Neural progenitor cell (in vitro differentiated cells): ENCODE measurements at places on chromosomes 4 and X.
A peak's percentile ranks its signal among the peaks of the same experiment; 100 is the strongest.

DNA sequence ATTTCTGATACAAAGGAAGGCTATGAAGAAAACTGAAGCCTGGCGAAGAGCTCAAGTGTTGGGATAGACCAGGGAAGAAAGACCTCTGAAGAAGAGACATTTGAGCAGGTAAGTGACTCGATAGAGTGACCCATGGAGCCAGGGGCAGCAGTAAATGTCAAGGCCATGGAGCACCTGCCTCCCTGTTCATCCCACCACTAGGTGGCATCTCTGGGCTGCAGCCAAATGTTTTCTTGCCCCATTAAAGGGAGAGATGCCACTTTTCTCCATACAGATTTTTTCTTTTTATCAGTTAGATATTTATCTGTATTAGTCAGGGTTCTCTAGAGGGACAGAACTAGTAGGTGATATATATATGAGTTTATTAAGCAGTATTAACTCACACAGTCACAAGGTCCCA, 4.9 kb upstream of the ZNF81 start:
- peak; percentile 28 for DNase-seq

DNA sequence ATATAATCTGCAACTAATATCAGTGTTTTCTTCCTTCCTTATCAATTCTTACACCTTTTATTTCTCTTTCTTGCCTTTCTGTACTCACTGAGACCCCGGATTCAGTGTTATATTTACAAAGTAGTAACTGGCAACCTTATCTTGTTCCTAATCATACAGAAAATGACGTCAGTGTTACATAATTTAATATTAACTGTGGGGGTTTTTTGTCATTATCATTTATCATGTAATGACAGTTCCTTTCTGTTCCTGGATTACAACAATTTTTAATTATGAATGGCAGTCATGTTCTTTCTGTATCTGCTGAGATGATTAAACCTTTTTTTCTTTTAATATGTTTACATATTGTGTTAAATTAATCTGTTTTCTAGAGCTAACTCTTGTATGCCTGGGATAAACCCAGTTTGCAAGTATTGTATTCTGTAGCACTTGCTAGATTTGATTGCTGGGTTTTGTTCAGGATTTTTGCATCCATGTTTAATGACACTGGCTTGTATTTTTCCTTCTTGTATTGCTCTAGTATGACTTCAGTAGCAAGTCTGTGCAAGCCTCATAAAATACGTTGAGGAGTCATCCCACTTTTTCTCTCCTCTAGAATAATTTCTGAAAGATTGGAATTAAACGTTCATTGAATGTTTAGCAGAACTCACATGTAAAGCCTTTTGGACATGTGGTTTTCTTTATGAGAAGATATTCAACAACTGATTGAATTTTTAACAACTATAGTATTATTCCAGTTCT, 10.4 kb upstream of the HSPA4L start:
- DNase-seq: no peak

DNA sequence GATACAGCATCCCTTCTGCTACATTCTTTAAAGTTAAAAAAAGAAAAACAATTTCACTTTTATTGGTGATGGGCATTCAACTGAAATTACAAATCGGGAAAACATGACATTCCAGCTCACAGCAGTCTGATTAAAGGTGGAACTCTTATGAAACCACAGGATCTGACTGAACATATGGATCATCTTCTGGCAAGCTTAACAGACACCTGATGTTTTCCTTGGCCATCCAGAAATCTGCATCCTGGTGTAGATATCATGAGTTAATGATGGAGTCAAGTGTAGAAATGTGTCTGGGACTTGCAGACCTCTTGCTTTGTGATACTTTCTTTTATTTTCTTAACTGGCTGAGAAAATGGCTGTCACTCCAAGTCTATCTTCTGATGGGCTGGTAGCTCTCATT, 167.9 kb downstream of the CBR4 start:
- DNase-seq: no peak

- DNase-seq: no peak
Measured at GRCh38 chr4:113404167-113404571, 354.7 kb downstream of the ANK2 start.

DNA sequence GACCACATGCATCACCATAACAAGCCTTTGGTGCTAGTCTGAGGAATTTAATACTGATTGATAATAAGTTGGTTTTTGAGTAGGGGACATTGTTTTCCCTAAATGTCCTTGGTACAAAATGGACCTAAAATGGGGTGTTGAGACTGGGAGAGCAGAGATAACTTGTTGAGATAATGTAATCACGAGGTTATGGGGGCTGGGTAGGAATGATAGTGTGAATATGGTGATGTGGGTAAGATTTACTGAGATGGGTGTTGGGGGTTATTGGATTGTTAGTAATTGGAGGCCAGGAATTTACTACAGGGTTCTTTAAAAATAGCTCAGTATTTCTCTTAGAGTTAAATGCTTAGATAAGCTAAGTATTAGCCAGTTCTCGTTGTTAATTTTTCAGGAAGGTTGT, 3.9 kb downstream of the BMP2K start:
- DNase-seq: no peak

GRCh38 chr4:123522646-123523045, 126.1 kb downstream of the SPRY1 start:
- no peak for DNase-seq

DNA sequence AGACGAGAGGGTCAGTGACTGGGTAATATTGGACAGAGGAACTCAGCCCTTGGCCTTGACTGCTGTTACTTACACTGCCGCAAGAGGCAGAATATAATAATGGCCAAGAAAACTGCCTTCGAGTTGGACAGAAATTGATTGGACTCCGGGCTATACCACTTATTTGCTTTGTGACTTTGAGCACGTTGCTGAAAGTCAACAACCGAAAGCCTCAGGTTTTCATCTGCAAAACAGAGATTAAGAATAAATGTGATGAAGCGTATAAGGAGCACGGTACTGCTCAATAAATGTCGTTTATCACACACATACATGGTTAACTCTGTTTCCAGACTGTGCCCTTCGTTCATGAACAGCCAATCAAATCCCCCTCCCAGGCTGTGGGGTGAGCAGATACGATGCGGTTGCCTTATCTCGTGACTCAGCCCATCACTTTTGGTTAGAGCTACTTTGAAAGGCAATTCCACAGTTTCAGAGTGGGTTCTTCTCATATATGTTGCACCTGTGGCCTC, 91.6 kb downstream of the TSPAN7 start:
- DNase-seq: no peak

- DNase-seq: no peak
Measured at GRCh38 chr4:166499820-166500219, 626.8 kb downstream of the TLL1 start.

DNA sequence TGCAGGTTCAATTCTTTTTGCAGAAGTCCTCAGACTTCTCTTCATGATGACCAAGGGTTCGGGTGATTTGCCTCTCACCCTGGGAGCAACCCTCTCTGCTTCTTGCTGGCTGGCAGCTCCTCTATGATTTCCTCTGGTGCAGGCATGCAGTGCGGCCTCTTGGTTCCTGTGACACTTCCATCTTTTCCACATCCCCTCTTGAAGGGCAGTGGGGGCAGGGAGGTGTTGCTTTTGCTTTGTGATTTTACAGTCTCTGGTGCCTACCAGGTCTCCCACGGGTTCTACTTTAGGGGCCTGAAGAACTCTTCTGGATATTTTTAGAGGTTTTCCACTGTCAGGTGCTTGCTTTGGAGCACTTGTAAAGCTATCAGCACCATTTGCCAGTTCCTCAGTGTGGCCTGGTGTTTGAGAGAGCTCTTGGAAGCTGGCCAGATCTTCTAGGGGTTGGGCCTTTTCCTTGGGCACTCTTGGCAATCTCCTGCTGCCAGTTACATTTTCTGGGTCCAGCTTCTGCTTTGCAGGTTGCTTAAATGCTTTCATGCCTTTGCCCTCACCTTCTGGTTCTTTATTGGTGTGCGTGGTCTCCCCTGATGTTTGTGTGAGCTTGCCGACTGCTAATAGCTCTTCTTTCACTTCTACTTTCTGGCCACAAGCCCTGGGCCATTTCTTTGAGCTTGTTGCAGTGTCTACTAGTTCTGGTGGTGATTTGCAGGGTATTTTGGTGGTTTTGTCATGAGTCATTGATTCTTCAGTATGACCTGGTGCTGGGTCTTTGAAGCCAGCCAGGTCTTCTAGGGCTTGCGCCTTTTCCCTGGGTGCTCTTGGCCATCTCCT, 11.5 kb upstream of the CHST7 start:
- no peak for DNase-seq

DNA sequence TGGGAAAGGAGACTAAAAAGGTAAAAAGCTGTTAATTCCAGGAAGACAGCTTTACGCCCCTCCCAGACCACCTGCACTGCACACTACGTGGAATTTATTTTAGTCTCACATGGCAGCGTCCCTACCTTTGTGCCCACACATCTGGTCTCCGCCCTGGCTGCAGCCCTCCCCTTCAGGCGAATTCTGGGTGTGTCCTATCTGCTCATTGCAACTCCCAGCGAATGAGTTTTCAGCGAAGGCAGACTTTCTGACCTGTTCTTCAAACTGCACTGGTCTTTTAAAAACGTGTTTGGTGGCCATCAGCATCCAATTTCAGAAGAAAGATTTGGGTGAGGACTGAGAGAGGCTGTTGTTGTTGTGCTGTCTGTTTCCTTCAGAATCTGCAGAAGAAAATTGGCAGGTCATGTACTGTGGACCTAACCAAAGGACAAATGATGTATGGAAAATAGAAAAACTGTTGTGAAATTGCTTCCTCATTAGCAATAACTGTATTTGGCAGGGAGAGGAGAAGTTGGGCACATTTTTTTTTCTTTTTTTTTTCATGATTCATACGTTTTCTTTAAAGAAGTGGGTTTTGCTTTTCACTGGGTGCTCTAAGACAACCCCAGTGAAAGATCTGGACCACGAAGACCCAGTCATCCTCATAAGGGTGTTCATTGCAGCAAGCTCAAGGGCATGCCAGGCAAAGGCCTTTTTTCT, 4.2 kb downstream of the TLR8 start:
- no peak for DNase-seq

DNA sequence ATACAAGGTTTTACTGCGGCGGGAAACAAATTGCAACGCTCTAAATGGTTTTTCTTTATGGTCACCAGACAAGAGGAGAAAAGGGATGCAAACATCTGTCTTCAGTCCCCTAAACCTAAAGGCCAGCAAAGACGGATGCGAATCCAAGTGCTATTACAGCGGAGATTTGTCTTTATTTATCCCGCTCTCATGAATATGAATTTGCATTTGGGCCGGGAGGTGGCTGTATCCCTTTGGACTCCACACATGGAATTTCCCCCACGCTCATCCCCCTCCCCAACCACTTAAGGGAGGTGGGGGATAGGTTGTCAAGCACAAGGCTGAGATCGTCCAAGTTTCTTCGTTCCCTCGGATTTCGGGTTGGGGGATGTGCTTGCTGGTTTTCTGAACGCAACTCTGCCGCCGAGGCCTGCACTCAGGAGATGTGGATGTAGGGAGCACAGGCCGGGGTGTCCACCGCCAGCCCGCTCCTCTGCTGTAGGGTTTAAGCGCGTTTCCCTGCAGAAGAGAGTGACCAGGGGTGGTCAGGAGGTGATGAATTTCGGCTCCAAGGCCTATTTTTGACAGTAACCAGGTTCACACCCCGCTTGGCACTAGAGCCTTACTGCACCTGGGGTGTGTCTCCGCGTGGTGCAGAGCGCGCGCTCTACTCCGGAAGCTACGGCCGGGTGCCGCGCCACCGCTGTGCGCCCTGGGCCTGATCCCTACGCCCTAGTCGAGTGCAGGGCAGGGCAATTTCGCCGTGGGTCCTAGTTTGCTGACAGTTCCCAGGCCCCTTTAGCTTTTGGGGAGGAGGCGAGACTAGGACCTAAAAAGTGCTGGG, 2.3 kb upstream of the PHOX2B start:
- peak; percentile 58 for DNase-seq

DNA sequence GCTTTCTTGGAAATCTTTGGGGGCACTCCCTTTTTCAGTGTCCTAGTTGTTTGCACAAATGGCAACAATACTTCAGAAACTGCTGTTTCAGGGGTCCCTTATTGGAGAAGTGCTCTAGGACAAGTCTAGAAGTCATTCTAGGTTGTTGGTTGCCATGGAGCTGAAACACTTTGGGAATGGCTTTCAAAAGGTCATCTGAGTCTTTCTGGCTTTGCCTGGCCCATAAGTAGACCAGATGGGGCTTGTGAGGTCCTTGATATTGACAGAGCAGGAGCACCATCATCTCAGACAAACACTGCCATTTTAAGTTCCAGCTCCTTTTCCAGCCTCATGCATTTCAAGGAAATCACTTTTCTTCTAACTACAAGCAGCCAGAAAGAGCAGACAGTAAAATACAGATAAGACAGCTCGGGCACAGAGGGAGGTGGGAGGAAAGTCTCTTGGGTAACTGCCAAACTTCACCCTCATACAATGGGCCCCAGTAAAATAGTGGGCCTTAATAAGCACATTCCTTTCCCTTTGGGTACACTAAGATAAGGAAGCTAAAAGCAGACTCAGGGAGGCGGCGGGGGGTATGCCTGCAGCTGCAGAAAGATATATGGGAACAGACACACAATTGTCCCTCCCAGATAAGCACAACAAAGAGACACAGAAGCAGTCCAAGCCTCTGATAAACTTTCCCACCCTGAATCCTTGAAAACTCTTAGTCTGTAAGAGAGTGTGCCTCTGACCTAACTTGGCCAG, 8.5 kb upstream of the NXF3 start:
- peak; percentile 54 for DNase-seq
